ENCODE measurements at places on chromosomes 3 and 15.

DNA sequence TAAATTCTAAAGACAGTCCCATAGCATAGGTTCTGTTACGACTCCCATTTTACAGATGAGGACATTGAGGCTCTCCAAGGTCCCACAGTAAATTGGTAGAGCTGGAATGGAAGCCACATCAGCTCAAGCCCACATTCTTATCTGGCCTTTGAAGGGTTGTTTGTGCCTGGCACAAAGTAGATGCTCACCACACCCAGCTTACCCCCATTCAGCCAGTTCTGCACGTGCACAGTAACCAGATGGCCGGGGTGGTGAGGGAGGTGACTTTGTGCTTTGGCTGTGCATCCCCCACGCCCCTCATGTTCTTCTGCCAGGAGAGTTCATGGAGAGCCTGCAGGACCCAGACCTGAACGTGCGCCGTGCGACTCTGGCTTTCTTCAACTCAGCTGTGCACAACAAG, 16.2 kb downstream of the RPL32 start:
- no peak for DNase-seq

GRCh38 chr3:126777366-126777765, 73.3 kb downstream of the CHCHD6 start:
- DNase-seq = no peak

DNA sequence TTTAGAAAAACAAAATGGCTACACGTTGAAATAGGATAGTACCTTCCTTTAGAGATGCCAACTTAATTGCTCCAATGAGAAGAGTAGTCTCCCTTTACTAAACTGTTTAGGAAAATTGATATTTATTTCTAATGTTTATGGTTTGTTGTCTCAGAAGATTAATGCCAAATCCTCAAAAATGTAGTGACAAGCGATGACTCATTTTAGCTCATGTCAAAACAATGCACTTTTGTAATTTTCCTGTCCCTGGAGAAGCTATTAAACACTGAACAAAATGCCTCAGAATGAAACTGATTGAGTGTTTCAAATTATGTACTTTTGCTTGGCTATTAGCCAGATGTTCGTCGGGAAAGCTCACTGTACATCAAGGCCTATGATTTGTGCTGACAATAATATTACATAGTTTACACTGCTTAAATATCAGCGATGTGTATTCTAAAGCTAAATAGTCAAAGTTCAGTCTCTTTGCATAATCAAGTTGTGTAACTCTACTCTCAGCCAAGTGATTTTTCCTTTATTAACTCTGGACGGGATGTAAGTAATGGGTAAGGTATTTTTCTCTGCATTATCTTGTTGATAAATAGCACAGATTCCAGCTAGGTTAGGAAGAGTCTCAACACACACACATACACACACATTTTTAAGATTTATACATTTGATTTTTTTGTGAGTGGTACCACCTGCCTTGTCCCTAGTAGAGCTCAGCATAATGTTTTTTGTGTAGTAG, 83.7 kb downstream of the CMSS1 start:
- no peak for DNase-seq

DNA sequence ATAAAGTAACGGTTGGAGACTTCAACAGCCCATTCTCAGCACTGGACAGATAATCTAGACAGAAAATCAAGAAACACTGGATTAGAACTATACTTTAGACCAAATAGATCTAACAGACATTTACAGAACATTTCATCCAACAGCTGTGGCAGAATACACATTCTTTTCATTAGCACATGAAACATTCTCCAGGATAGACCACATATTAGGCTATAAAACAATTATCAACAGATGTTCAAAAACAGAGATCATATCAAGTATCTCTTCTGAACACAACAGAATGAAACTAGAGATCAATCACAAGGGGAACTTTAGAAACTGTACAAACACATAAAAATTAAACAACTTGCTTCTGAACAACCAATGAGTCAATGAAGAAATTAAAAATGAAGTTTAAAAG, 133.3 kb downstream of the ADAM10 start:
- no peak for DNase-seq

DNA sequence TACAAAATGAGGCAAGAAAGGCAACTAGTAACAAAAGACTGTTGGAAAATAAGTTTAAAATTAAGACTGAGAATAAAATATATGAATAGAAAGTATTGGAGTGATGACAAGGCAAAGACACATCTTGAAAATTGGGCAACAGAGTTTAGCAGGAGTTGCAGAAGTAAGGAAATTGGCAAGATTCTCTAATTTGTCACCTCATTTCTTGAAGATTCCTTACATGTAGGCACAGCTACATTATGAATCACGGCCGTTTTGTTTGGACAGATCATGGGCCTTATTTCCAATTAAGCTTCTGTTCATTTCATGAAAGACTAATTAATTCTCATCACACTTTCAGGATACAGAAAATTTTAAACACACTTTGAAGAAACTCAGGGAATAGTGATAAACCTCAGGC, 170.1 kb downstream of the ROBO1 start:
- DNase-seq = no peak

GRCh38 chr15:68057758-68058157, 3.6 kb downstream of the PIAS1 start:
- DNase-seq = no peak
